Stimulated activated CD8-positive, alpha-beta memory T cell treated with anti-CD3 and anti-CD28 coated beads, Interleukin-4, amount 100 ng/mL, for 4 hours (primary cell): ENCODE measurements at places on chromosomes 12 and 14.

GRCh38 chr12:114625294-114625851 is 58.6 kb downstream of the TBX3 start:
- no peak for DNase-seq

- no peak for DNase-seq
These were observed 36.7 kb downstream of the TMEM233 start for GRCh38 chr12:119630223-119630780.

GRCh38 chr14:62206456-62206855 is 444.2 kb downstream of the SNAPC1 start:
- DNase-seq, result no peak

GRCh38 chr12:82412246-82412645 is 53.9 kb downstream of the METTL25 start:
- DNase-seq, result no peak

GRCh38 chr14:93714605-93715004 is 73.7 kb downstream of the PRIMA1 start:
- no peak for DNase-seq

- no peak for DNase-seq
These were observed 138.9 kb downstream of the PIWIL1 start for GRCh38 chr12:130476451-130477135.

- no peak for DNase-seq
These were observed 109.7 kb downstream of the CRADD start for GRCh38 chr12:93786656-93787397.

- DNase-seq, result peak; percentile 39
These were observed 5.8 kb downstream of the WSB2 start for GRCh38 chr12:118055144-118055557.

DNA sequence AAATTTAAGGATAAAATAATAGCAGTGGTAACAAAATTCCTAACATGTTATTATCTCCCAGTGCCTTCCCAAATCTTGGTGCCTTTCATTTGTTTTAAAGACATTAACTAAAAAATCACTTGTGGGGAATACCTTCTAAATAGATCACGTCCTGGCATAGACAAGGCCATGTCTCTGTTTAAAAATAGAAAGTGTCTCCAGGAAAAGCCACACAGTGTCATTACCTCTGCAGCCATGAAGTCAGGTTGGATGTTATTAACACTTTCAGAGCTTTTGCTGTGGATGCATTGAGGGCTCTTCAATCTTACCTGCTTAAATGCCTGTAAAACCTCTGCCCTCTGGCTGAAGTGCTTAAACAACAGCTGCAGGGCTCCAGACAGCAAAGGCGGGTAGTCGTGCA is 211.1 kb downstream of the ITPR2 start:
- DNase-seq, result no peak

DNA sequence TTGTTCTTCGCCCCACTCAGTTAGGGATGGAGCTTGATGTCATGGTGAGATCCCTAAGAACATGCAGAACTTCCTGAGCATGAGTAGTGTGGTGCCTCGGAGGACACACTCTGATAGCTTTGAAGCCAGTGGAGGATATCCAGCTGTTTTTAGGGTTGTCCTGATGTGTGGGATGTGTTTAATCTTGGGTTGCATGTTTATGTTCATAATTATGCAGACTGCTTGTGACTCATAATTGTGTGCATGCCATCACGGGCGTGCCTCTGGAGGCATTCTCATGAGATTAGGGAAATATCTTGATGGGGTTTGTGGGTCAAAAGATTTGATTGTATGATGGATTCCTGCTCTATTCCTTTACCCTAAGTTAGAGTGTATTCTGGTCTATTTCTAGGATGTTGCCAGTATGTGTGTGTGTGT is 267.4 kb upstream of the PELI2 start:
- DNase-seq, result no peak

DNA sequence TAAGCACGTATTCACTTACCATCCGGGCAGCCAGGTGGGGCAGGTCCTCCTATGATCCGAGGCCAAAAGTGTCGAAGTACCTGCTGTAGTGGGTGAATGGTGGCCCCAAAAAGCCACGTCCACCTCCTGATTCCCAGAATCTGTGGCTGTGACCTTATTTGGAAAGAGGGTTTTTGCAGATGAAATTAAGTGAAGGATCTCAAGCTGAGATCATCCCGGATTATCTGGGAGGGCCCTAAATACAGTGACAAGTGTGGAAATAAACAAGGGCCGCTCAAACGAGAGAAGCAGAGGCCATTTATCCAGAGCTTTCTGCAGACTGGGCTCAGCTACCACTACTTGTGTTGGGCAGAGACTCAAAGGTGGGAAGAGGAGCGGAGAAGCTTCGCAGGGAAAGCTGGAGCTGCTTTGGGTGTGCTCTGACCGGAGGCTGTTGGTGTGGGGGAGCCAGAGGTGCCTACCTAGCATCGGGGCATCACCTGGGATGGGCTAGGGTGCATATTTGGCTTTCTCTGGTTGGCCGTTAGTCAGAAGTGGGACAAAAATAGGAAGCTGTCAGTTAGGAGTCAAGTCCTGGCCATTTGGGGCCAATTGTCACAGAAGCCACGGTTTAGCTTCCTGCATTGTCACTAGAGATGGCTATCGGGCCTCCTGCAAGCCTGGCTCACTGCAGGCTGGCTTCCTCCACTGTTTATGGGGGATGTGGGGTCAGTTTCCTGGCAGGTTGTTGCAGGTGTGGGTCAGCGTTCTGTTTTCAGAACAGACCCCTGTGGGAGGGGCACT is 27.8 kb upstream of the DLK1 start:
- DNase-seq, result no peak

- DNase-seq, result no peak
These were observed 696.0 kb downstream of the C12orf50 start for GRCh38 chr12:87332987-87333726.

DNA sequence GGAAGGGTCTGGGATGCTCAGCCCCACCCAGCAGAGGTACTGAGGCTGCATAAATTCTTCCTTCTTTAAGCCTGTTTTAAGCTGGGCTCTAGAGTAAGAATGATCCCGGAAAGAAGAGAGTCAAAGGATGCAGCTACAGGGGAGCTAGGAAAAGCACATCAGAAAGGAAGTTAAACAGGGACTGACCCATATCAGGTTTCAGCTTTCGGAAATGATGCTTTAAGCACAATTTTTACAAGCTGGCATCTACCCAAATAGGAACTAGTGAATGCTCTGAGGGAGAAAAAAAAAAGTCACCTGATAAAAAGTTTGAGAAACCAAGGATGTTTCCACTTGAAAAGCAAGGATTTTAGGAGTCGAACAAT is 22.0 kb downstream of the TSPAN8 start:
- no peak for DNase-seq

GRCh38 chr14:24388474-24389179 is 10.2 kb upstream of the NYNRIN start:
- no peak for DNase-seq

DNA sequence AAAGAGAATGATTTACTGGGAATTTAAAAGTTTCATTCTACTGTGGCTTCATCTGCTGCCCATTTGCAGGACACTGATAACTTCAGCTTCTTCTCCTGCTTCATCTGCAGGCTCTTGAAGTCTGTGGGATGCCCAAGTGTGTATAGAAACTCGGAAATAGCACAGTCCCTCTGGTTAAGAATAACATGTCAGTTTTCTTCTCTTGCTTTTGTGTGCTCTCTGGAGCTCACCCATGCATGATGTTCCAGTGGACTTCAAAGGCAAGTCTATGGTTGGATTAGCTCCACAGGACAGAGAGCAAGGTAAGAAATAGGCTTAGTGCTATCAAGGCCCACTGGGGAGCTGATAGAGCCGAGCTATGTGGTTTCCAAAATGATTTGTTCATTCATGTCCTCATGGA is 13.7 kb downstream of the RMST start:
- no peak for DNase-seq

- DNase-seq, result no peak
These were observed 483.9 kb downstream of the ZFP36L1 start for GRCh38 chr14:68308726-68309520.

DNA sequence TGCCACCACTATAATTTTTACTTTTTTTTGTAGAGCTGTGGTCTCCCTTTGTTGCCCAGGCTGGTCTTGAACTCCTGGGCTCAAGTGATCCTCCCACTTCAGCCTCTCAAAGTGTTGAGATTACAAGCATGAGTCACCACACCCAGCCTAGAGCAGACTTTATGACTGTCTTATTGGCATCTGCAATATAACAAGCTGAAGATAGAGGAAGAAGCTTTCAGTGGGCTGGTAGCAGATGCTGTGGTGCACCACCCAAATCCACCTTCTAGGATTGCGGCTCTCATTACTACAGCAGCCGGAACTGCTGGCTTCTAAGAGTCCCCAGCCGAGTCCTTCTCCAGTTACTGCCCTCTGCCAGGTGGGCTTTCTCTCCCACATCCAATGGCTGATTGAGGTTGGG is 7.6 kb upstream of the STK38L start:
- no peak for DNase-seq

- no peak for DNase-seq
These were observed 1136.8 kb downstream of the AACS start for GRCh38 chr12:126201981-126202537.

- DNase-seq, result no peak
These were observed 90.0 kb downstream of the RIN3 start for GRCh38 chr14:92603309-92604242.

DNA sequence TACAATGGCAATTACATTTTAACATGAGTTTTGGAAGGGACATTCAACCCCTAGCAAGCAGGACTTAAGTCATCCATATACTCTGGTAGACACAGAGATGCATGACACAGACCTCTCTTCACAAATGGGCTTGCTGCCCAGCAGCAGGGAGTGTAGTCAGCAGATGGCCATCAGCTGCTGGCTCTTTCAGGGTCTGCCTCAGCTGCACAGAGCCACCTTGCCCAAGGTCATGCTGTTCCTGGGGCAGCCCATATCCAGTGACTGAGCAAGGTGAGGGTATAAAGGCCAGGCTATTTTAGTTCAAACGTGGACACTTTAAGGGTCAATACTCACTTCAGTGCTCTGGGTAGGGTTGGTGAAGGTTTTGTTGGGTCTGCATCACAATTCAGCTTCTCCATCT is 58.3 kb upstream of the JDP2 start:
- DNase-seq, result no peak
